ENCODE measurements at places on chromosomes 1 and 21.

DNA sequence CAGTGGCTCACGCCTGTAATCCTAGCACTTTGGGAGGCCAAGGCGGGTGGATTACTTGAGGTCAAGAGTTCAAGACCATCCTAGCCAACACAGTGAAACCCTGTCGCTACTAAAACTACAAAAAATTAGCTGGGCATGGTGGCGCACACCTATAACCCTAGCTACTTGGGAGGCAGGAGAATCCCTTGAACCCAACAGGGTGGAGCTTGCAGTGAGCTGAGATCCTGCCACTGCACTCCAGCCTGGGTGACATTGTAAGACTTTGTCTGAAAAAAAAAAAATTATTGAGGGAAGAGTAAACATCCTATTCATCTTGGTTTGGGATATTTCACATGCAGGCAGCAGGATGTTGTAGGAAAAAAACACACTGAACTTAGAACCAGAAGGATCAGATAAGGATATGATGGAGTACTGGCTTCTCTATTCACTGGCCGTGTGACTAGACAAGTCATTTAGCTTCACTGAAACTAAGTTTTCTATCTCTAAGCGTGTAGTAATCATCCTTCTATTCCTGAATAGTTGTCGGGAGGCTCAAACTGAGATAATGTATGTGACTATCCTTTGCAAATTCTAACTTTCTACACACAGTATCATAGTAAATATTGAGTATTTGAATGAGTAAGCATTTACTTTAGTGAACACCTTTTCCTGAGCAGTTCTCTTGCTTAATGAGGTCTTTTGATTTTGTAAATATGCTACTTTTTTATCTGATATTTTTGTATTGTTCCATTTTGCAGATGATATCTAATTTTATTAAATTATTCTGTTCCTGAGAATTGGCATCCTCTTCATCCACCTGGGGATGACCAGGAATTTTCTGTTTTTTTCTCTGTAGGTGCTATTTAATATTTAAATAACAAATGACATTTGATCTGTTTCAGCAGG, 18.2 kb downstream of the CAP1 start:
- no peak for DNase-seq

GRCh38 chr21:45473496-45474322, 68.5 kb downstream of the SLC19A1 start:
- DNase-seq = no peak

DNA sequence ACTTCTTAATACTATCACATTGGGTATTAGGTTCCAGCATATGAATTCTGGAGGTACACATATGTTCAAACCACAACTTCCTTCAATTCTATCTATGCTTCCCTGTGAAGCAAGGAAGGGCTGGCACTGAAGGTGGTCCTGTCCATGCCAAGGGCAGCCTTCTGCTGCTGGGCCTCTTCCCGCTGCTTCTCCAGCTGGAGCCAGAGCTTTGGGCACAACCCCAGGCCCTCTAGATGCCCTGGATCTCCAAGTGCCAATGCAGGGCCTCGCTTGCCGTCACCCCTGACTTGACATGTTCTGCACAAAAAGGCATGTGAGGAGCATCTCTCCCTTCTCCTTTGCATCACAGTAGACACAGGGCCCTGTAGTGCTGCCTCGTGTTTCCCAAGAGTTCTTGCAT, 62.6 kb downstream of the STYXL2 start:
- no peak for DNase-seq

DNA sequence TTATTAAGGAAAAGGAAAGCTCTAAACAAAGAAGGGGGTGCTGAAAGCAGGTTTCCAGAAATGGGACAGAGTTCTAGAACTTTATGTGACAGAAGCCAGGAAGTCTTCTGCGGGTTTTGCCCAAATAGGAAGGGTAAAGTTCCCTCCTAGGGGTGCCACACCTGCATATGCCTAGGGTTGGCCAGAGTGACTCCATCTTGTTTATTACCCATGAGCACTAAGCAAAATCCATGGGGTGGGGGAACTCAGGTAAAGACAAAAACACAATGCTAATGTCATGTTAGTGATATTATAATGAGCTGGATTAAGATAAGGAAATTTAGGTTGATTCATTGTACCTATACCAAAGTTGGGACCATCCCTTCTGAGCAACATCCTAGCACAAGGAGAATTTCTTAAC, 1132.7 kb downstream of the KCNT2 start:
- no peak for DNase-seq

GRCh38 chr1:8818325-8818775, 910 bp upstream of the RERE start:
- no peak for DNase-seq

DNA sequence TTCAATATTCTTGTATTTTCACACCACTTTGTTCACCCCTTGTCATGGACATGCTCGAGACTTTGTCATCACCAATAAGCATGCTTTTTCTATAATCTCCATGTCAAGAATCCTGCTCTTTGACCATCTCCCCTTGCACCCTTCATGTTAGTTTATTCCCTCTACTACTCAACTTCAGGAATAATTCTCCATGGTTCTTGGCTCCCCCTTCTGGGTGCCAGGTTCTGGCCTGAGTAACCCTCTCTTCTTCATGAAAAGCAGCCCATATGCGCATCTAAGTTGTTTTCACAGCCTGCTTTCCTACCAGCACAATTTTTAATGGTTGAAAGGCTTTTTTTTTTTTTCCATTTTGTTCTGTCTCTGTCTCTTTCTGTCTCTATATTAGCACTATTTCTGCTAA, 160.7 kb downstream of the LEPR start:
- DNase-seq = no peak

GRCh38 chr1:18861590-18861989, 2.1 kb upstream of the TAS1R2 start:
- DNase-seq = no peak
